ENCODE measurements at places on chromosomes 5 and 9.

DNA sequence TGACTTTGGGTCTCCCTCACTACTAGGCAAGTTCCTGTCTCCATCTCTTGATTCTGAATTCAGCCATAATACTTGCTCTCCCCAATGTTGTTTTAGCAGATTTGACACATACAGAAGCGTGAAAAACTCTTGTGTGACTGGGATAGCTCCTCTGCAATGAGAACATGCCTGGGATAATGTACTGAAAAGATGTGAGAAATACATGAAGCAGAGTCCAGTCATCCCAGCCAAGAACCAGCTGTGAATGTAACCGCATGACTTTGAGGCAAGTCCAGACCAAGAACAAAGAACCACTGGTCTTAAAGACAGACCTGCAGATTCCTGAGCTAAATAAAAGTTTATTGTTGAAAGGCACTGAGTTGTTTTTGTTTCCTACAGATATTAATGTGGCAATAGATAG, 135.0 kb downstream of the NMUR2 start:
- DNase-seq = no peak

GRCh38 chr5:116651653-116652052, 77.0 kb upstream of the SEMA6A start:
- no peak for DNase-seq

DNA sequence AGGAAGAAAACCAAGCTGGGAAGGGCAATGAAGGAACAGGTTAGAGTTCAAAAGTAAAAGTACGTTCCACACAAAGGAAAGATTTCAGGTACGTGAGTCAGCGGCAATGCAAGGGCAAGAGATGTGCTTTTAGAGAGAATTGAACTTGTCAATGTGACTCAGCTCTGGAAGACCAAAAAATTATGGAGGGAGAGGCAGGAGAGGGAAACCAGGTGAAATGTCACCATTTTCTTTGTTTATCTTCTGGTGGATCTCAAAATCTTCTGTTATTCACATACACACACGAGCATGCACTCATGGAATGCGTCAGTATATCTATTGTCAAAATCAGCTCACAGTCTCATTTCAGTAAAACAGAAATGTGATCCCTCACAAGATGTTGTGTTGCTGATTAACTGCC, 148.8 kb upstream of the RFX3 start:
- DNase-seq = no peak

GRCh38 chr5:88836195-88836838, 46.7 kb downstream of the MEF2C start:
- no peak for DNase-seq

DNA sequence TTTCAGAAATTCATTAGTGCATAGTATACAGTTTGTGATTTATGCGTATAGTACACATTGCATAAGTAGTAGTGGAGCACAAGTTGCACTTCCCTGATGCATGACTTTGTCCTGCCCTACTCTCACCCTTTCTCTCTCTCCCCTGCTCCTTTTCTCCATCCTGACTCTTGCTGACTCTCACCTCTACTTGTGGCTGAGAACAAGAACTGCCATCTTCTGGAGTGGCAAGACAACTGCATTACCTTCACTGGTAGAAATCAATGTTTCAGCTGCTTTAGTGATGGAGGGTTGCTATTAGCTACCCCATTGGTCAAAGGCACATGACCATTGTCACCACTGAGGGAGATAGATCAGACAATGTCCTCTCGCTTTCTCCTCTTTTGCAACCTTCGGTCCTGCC, 26.9 kb downstream of the SPEF2 start:
- no peak for DNase-seq

GRCh38 chr5:36602704-36603321, 3.6 kb upstream of the SLC1A3 start:
- DNase-seq = no peak

GRCh38 chr9:131144201-131144600, 18.8 kb downstream of the NUP214 start:
- DNase-seq = no peak

GRCh38 chr9:29297592-29297991, 1724.3 kb upstream of the C9orf72 start:
- no peak for DNase-seq

DNA sequence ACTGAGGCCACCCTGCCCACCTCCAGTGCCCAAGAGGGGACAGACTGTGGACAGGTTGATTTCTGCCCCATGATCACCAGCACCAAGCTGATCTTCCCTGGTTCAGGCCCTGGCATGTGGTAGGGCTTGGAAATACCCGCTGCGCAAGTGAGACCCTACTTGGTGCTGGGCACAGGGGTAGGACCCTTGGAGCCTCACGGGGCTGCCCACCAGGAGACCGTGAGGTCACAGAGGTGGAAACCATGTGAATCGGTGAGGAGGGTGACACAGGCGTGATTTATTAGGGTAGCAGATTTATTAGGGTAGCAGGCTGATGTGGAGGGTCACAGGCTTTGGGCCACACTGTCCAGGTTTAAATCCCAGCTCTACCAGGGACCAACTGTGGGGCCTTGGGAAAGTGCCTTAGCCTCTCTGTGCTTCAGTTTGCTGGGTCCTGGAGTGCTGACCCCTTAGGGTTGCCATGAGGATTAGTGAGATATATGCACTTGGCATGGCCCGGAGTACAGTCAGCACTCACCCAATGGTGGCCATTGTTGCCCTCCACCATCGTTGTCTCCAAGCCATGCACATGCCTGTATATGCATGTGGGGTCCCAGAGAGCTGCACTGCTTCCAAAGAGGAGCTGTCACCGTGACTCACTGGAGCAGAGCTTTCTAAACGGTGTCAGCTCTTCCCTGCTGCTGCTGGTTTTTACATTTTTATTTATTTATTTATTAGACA, 20.9 kb upstream of the DUSP1 start:
- DNase-seq = no peak

- no peak for DNase-seq
Observed at GRCh38 chr9:99335280-99335679, 113.2 kb downstream of the SEC61B start.

DNA sequence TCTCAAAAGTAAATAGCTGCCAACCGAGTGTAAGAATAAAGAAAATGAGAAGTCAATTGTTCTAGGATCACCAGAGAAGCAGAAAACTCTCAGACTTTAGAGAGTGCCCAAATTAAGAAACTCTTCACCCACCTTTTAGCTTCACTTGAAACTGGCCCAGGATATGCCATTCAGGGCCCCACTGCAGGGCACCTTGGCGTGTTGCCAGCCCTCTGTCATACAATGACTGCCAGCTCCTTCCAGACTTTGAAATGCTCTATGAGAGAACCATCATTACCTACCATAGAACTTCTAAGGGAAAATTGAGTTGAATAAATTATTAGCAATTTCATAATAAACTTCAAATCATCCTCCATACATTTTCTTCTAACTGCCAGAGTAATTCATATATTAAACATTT, 240.5 kb downstream of the CETN3 start:
- no peak for DNase-seq

DNA sequence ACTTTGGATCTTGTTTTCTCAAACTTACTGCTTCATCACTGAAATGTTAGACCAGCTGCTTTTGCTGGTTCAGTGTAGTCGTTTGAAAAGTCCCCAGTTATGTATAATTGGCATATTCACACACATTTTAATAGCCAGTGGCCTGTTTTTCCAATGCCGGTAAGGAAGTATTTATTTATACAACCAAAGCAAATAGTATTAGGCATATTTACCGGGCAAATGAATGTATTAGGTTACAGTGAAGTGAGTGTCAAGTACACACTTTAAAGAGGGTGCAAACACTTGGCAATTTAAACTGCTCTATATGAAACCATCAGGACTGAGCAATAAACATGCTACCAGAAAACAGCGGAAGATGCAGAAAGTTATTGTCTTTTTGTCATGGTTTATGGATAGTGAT, 242.9 kb downstream of the MCTP1 start:
- DNase-seq = no peak

GRCh38 chr5:66897356-66897755, 299.2 kb downstream of the CD180 start:
- no peak for DNase-seq

GRCh38 chr9:129752900-129753729, at the start of gene PTGES:
Gene PTGES, minus strand, starts transcription at chr9:129753042. Its CDS starts 30 bp downstream, at chr9:129753012.
- peak; percentile 64 for DNase-seq

GRCh38 chr5:39099831-39100230, 25.6 kb upstream of the RICTOR start:
- no peak for DNase-seq

GRCh38 chr9:28032268-28032590, 458.9 kb upstream of the C9orf72 start:
- no peak for DNase-seq

DNA sequence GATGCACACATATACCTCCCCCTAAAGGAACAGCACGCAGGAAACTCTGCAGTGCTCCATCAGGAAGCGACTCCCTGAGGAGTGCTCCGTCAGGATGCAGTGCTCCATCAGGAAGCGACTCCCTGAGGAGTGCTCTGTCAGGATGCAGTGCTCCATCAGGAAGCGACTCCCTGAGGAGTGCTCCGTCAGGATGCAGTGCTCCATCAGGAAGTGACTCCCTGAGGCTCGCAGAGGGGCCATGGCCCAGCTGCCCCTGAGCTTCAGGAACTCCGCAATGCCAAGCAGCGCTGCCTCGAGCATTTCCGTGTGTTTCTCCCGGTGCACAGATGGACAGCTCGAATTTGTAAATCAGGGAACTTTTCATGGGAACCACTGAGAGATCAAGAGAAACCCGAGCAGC, 88.1 kb downstream of the PAX5 start:
- no peak for DNase-seq

DNA sequence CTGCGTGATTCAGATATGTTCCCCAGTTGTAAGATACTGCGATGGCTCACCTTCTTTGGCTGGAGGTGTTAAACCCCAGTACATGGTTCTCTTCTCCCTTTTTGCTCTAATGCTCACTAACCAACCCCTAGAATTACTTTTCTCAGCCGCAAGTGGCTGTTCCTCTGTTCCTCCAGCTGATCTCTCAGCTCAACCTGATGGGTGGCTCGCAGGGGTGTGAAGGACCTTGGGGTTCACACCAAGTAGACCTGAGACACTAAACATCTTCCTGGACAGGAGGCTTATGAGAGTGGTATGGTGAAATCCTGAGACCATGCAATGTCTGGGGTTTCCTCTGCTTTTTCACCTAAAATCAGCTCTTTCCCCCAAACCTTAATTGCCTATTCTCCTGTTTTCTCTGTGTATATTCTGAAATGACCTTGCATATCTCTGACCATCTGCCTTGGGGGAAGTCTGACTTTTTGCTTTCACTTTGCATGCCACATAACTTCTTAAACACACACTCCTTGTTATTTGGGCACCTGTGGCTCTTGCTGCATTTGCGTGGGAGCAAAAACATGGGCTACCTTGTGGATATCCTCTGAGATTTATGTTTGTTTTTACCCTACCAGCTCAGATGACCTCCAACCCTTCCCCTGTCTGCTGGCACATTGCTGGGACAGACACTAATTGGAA, 15.9 kb upstream of the IFNA14 start:
- no peak for DNase-seq

DNA sequence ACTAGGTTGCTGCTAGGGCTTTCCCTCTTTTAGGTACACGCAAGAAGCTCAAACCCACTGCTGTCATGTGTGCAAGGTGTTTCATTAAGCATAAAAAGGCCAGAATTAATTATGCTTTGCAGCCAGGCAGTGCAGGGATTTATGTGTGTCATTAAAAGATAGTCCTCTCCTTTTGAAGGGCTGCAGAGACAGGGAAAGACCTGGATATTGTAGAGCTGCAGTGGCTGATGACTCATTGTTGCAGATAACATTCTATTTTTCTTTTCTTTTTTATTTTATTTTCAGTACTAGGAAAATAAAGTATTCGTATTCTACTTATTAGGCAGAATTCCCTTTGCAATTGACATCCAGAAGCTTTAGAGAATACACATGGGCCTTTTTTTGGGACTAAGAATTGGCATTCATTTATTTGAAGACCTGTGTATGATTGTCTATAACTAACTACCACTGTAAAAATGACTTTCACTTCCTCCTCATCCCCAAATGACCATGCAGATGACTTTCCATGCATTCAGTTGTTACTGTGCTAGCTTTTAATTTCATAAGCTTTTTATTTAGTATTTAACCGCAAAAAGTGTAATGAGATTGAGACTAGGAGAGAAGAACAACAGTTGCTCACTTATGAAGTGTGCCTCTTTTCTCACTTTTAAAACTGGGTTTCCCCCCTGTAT, 113.0 kb downstream of the PAM start:
- no peak for DNase-seq

DNA sequence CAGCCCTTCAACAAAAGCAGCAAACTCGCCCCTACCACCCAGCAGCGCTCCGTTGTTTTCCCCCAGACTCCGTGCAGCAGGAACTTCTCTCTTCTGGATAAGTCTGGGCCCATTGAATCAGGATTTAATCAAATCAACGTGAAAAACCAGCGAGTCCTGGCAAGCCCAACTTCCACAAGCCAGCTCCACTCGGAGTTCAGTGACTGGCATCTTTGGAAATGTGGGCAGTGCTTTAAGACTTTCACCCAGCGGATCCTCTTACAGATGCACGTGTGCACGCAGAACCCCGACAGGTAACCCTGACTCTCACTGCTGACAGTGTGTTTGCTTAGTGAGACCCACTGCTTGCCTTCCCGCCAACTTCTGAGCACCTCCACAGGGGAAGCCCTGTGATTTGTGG, 81.8 kb downstream of the PRDM6 start:
- DNase-seq = no peak

- no peak for DNase-seq
Observed at GRCh38 chr5:73823508-73823925, 197.5 kb downstream of the ARHGEF28 start.

GRCh38 chr9:82590845-82591244, 472.1 kb downstream of the RASEF start:
- no peak for DNase-seq

GRCh38 chr5:149671544-149671943, 58.6 kb upstream of the PPARGC1B start:
- DNase-seq = no peak

DNA sequence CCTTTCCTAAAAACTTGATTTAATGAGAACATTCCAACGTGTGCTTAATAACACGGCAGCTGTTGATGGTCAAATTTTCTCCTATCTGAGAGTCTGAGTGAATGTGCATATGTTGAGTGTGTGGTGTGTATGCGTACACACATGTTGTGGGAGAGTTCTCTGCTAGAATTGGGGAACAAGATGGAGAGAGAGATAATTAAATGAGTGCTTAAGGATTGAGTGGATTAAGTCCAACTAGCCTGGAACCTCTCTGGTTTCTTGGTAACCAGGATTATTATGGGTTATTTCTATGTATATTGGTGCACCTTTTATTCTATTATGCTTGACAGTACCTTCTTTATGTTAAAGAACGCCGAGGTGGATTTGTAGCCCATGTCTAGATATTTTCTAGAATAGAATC, 36.4 kb upstream of the TNFAIP8 start:
- no peak for DNase-seq
